Kidney (tissue), 22 donors: ENCODE measurements at places on chromosomes 16 and 17. TPM values are rescaled to one million over a fixed set of nuclear protein-coding genes. Genes with fewer than 3 reads are reported as not detected.

DNA sequence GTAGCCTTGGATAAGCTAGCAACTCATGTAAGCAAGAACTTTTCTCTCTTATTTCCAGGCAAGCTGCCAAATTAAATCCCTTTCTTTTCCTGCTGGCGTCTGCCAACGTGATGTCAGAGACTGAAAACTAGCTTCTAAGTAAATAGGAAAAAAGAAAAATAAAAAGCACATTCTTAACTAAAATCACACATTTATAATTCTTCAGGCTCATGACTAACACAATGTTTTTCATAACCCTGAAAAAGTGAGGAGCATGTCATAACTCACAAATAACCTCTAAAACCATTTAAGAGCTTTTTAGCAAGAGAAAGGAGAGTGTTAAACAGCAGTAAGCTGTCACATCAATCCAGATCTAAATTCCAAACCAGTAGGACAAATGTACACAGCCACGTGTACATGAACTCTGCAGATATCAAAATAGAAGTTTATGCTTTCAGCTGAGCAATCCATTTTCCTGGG is 110.0 kb downstream of the N4BP1 start:
- peak; percentile 81 for DNase-seq

DNA sequence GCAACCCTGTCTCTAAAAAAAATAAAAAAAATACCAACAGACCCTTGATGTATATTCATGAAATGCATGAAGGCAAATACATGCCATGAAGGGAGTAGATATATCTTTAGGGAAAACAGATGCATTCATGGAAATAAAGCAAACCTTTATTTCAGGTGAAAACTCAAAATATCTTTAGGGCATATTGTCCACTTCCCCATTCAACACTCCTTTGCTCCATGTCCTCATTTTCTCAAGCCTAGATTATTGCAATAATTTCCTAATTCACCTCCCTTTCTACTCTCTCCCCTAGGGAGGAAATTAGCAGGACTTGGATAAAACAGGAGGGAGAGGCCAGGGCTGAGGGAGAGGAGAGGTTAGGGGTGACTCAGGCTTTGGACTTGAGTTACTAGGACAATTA is 5.7 kb upstream of the VPS25 start:
- DNase-seq = no peak

DNA sequence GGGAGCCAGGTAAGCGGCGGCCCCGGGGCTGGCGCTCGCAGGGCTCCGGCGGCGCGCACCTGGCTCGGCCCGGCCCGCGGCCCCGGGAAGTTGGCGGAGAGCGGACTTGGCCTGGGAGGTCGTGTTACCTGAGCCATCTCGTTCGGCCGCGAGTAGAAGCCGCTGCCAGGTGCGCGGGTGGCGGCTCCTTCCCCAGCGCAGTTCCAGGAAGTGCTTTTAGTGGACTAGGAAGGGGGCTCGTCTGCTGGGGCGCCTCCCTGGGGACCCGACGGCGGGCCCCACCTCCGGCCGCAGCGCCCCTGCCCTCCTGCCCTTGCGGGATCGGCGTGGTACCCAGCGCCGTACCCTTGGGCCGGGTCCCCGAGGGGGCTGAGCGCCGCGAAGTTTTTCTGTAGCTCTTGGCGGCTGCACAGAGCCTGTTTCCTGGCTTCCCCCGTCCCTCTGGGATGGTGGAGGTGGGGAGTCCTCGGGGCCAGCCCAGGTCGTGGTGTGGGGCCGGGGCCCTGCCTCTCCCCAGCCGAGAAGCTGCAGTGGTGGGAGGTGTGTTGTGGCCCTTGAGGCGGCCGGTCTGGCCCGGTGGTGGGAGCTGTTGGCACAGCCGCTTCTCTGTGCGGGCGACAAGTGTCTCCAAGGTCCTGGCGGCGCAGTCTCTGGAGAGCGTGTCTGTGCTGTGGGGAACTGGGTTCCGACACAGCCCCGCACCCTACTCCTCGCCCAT is 96.9 kb downstream of the RAB11FIP4 start:
- DNase-seq = peak; percentile 45

DNA sequence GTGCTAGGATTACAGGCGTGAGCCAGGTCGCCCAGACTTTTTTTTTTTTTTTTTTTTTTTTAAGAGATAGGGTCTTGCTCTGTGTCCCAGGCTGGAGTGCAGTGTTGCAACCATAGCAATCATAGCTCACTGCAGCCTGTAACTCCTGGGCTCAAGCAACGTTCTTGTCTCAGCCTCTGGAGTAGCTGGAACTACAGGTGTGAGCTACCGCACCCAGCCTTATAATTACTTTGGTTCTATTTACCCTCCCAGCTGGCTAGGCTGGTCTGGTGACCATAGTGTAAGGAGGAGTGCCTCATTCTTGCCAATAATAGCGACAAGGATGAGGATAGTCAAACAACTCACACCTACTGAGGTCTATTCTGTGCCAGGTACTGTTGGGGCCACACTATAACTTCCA is 39.6 kb upstream of the USP7 start:
- DNase-seq = no peak

CHST5 gene
- 0.13 TPM for total RNA-seq

- no peak for DNase-seq
Observed at GRCh38 chr16:2206780-2207433, 1.7 kb downstream of the MLST8 start.

ADGRG1 gene
- 351 TPM for total RNA-seq

- no peak for DNase-seq
Observed at GRCh38 chr17:3808701-3809100, 7.7 kb upstream of the ITGAE start.

CNTNAP4 gene
- not detected for total RNA-seq

CCDC200 gene
- not detected for total RNA-seq

ADAP2 gene
- total RNA-seq = 24.8 TPM

- DNase-seq = no peak
Observed at GRCh38 chr16:47966325-47966724, 189.5 kb downstream of the ABCC12 start.

SAMD14 gene
- total RNA-seq = 5.0 TPM

CYBA gene
- 395 TPM for total RNA-seq

DNA sequence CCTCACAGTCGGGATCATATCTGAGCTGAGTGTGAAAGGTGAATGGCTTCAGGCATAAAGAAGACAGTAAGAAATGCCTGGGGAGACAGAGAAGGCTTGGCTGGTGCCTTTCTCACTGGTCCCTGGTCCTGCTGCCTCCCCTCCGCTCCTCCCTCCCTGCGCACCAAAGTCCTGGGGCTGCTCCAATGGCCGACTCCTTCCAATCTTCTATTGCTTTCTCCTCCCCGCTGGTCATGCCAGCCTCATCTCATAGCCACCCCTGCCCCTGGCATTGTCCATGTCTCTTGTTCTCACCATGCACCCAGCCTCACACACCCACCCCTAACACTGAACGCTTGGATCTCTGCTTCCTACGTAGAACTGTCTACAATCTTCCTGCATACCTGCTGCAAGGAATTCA is 18.0 kb downstream of the TLE7 start:
- no peak for DNase-seq

DNA sequence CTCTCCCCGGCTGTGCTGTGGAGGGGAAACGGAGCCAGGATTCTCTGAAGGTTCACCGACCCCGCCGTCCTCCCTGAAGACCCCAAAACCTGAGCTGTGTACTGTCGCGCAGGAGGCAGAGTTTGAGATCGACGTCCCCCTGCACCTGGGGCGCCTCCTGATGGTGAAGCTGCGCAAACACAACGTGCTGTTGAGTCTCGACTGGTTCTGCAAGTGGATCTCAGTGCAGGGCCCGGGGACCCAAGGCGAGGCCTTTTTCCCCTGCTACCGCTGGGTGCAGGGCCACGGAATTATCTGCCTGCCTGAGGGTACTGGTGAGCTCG is 62.6 kb upstream of the TEKT1 start:
- no peak for DNase-seq

GRCh38 chr16:13471036-13471435 is 448.9 kb upstream of the ERCC4 start:
- peak; percentile 74 for DNase-seq

DNA sequence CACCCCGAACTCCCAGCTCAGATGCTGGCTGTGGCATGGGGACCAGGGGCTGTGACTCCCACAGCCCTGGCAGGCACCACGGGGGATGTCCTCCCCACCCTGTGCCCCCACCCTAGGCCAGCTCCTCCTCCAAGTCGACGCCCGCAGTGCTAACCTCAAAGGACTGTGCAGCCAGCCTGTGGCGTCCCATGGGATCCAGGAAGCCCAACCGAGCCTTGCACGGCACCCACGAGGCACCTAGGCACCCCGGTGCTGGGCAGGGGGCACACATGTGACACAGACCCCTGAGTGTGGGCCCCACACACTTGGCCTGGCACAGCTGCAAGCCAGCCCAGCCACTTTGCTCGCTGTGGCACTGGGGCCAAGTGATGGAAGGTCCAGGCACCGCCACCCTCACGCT is 3.9 kb downstream of the GCGR start:
- DNase-seq = no peak

SLC6A2 gene
- total RNA-seq = 0.09 TPM

AOC3 gene
- 40.6 TPM for total RNA-seq

- DNase-seq = no peak
Observed at GRCh38 chr16:24906901-24907300, 61.1 kb downstream of the SLC5A11 start.

- DNase-seq = peak; percentile 92
Observed at GRCh38 chr16:74998481-74999218, at the start of gene ZNRF1. Gene ZNRF1, plus strand, starts transcription at chr16:74999024. Its CDS starts 648 bp downstream, at chr16:74999672.

DNA sequence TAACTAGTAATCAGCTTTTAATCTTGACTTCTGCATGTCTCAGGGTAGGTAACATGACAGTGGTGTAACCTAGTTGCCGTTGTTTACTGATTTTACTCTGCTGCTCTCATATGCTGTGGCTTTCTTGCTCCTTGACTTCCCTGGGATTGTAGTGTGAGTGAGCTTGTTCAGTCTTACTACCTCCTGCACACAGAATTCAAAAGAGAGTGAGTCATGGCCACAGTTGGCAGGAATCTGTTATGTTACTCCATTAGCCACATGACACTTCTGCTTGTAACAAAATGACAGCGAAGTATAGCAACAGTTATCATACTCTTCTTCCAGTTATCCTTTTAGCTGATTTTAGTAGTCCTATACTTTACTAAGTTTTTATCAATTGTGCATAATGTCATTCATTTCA is 18.8 kb downstream of the TNRC6A start:
- no peak for DNase-seq

DNA sequence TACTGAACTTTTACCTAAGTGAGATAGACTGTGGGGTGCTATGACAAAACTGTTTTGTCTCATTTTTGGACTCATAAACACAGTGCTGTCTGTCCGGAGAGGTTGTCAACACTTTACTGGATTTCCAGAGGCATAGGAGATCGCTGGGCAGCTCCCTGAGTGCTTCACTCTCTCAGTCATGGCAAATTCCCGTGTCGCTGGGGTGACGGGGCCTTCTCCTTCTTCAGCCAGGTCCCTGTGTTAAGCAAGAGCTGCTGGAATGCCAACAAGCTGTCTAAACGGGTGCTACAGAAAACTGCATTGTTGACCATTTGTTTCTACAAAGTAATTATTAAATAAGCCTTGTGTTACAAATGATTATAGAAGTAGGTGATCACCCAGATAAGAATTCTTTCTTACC is 141.6 kb downstream of the DNAH9 start:
- no peak for DNase-seq

DNA sequence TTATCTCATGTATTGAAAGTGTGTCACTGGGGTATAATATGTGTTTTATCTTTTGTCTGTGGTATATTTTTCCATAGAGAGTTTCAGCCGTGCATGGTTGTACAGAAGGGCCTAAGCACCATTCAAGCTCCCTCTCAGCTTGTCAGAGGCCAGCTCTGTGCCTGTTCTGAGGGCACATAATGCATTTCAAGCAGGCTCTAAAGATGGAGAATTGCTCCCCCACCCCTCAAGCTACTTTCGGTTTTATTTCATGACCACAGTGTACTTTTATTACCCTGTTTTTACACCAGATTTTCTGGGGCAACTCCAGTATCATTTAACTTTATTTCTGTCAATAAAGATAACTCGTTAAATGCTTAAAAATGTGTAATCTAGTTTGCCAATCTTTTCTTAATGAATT is 131.7 kb downstream of the SHISA6 start:
- no peak for DNase-seq

- DNase-seq = no peak
Observed at GRCh38 chr16:78985716-78986605, 614.6 kb downstream of the MAF start.

DNA sequence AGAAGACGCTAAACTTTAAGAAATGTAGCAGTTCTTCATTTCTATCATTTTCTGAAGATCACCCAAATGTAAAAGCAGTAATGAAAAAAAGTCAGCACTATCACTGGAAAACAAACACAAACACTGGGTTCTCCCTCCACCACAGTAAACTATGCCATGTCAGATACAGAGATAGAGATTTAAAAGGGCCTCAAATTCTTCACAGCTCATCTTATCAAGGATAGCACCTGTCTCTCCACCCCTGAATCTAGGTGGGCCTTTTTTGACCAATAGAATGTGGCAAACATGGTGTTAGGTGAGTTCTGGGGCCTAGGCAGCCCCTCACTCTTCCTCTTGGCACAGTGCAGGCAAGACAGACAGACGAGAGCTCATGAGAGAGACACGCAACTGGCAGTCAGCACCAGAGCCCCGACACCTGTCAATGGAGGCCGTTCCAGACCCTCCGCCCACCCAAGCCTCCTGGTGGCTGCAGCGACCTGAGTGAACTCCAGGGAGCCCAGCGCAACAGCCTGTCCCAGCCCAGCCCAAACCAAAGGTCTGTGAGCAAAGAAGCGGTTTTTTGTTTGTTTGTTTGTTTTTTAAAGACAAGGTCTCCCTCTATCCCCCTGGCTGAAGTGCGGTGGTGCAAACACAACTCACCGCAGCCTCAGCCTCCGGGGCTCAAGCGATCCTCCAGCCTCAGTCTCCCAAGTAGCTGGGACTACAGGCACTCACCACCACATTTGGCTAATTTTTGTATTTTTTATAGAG is 79.8 kb downstream of the TBC1D16 start:
- no peak for DNase-seq

GRCh38 chr17:2854143-2855055 is 58.2 kb downstream of the RAP1GAP2 start:
- DNase-seq = peak; percentile 39

TEX19 gene
- not detected for total RNA-seq

DNA sequence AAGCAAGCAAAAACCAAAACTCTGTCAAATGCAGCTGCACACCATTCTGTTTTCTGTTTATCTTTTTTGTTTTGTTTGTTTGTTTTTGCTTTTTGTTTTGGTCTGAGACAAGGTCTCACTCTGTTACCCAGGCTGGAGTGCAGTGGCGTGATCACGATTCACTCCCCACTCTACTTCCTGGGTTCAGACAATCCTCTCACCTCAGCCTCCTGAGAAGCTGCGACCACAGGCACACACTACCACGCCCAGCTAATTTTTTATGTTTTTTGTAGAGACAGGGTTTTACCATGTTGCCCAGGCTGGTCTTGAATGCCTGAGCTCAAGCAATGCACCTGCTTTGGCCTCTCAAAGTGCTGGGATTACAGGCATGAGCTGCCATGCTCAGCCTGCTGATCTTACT is 19.3 kb upstream of the SLFN13 start:
- no peak for DNase-seq

SNX20 gene
- total RNA-seq = 6.2 TPM

- peak; percentile 75 for DNase-seq
Observed at GRCh38 chr17:63931981-63932561, at the start of gene CD79B. Gene CD79B, minus strand, starts transcription at chr17:63932331. Its CDS starts 70 bp downstream, at chr17:63932261.

TP53TG3F gene
- total RNA-seq = not detected

TCF25 gene
- 209 TPM for total RNA-seq
